AG04450 (cell line): ENCODE measurements at places on chromosomes 16 and 17.

DNA sequence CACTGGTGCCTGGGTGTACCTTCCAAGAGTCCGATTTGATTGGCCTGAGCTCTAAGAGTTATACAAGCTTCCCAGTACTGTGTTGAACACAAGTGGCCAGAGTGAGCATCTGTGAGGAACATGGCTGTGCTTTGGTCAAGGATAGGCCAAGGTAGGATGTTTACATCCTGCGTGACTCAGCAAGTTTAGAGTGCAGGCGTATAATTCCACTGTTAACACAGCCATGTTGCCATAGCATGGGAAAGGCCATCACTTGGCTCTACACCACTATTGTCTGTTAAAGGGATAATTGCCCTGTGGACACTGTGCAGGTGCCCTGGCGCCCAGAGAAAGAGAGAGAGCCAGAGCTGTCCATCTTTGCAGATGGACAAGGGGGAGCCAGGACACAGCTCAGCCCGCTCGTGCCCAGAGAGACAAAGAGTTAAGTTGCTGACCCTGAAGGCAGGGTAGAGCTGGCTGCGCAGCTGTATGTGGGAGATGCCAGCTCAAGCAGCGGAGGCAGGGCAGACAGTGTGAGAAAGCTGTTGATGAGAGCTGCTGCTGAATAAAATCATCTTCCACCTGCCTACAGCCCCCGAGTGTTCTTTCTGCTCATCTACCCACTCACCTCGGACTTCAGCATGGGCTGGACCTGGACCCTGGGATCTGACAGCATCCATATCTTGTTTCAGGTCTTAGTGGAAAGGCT lies 11.7 kb downstream of the CFAP52 start:
- DNase-seq: no peak

- DNase-seq: no peak
Measured at GRCh38 chr17:34370997-34371395, 8.0 kb upstream of the CCL1 start.

DNA sequence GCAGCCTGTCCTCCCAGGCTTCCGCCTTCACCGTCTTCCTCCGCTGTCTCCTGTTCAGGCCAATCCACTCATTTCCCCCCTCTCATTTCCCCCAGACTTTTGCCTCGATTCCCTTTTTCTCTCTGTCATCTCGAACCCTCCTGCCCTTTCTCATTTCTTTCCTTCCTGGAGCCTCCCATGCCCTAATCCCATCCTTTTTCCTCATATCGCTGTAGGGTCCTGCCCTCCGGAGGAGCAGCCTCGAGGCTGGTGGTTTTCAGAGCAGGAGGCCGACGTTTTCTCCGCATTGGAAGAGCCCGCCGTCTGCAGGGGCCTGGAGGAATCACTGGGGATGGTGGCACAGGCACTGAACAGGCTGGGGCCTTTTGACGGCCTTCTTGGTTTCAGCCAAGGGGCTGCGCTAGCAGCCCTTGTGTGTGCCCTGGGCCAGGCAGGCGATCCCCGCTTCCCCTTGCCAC lies 597 bp downstream of the OVCA2 start:
- DNase-seq: no peak

- no peak for DNase-seq
Measured at GRCh38 chr16:17302214-17302613, 168.5 kb downstream of the XYLT1 start.

DNA sequence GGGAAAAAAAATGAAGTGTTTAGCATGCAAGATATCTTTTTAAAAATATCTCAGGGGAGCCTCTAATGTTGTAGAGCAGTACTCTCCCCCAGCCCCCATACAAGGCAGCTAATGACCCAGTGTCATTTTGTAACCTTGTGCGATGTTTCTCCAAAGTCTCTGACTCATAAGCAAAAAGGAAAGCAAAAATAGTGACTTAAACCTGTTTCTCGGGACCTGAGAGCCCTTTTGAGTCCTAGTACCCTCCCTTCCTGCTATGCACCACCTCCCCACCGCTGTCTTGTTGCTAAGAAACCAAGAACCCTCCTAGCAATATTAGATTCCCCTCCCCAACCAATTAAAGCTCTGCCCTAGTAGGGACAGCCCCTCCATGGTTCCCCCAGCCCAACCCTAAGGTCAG lies 2.8 kb downstream of the MYCBPAP start:
- no peak for DNase-seq

GRCh38 chr16:88758227-88758943 lies 26.6 kb downstream of the PIEZO1 start:
- no peak for DNase-seq

DNA sequence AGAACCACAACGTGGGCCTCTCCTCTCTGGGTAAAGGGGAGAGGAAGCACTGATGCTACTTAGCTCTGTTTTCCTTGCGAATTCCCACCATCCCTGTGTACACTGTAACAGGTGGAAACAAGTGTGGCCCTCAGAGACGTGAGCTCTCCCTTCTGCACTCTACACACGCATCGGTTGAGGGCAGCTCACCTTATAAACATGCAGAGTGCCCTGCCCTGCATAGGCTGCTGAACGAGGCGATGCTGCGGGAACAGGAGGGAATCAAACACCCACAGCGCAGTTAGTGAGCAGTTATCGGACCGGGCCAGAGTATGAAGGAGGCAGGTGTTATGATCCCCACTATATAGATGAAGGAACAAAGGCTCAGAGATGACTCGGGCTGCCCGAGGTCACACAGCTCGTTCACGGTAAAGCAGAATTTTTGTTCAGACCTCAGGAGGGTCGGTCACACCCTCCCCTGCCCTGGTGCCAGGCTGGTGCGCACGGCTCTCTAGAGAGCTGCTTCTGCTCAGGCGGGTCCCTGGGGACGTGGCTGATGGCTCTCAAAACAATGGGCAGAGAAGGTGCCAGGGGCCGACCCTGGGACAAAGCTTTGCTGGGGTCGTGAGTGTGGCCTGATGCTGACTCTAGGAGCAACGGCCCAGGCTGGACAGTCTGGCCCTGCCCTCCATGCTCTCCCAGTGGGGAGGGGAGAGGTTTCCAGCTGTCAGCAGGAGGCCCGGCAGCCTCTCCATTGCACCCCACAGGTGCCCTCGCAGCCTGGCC lies 68.5 kb downstream of the RPH3AL start:
- no peak for DNase-seq

- no peak for DNase-seq
Measured at GRCh38 chr16:1155353-1156054, 2.6 kb downstream of the CACNA1H start.

DNA sequence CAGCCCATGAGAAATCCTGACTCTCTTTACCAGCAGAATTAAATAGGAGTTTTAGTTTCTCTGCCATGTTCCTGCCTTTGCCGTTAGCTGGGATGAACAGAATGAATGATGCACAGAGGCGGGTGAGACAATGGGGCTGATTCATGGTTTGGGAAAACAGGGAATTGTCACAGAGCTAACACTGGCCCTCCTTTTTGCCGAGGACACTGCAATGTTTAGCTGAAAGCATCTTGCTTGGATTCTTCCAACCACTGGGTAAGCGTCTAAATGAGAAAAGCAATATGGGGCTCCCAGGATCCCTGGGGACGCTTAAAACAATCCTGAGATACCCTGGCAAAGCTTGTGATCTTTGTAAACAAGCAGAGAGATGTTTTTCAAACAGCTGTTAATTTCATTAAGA lies 12.8 kb upstream of the PAFAH1B1 start:
- no peak for DNase-seq

- no peak for DNase-seq
Measured at GRCh38 chr17:17603895-17604225, 12.4 kb upstream of the PEMT start.
